ENCODE measurements at places on chromosomes 5 and 9.

- DNase-seq, result no peak
Measured at GRCh38 chr5:79985288-79985687, 5.8 kb downstream of the MTX3 start.

GRCh38 chr9:9924376-9924775 is 688.4 kb downstream of the PTPRD start:
- DNase-seq, result no peak

GRCh38 chr5:40278881-40279280 is 400.8 kb upstream of the PTGER4 start:
- DNase-seq, result no peak

DNA sequence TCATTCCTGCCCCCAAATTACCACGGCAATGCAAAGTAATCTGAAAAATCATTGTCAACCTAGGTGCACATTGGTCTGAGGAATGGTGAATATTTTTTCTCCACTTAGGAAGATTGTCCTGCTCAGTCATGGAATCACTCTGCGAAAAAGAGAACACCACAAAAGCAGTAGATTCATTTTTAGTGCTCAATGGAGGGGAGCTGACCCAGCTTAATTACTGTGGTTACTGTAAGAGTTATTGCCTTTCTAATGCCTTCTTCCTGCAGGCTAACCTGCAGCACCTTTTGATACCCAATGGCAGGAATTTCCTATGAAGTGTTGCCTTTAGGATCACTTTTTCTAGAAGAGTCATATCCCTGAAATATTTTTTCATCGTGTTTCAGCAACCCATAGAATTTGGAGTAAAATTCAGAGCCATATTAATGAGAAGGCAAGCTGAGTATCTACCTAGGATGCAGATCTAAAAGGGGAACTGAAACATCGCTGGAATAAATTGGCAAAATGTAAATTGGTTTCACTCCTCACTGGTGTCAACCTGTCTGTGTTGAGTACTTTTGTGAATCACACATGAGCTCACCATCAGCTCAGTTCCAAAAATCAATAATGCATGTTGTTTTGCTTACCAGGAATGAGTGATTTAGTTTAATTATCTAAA is 464.5 kb downstream of the CSNK1G3 start:
- DNase-seq, result no peak

GRCh38 chr9:100401042-100401441 is 25.9 kb upstream of the MSANTD3 start:
- DNase-seq, result no peak

GRCh38 chr9:105309531-105309931 is 65.1 kb downstream of the SLC44A1 start:
- DNase-seq, result peak; percentile 70

DNA sequence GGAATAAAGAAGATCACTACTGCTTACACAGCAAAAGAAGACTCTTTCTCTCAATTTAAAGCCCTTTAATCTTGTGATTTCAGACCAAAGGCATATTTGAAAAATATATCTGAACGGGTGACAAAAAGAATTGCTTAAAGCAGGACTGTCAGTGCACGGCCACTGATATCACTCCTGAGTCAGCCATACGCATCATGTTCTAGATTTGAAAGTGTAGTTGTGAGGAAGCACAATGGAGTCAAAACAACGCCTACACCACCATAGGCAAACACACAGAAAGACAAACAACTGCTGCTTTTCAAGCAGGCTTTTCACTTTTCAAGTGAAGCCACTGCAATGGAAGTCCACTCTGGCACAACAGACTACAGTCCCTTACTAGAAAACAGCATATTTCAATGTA is 141.7 kb downstream of the AUH start:
- no peak for DNase-seq

GRCh38 chr5:131316026-131316425 is 52.2 kb downstream of the CDC42SE2 start:
- DNase-seq, result no peak

DNA sequence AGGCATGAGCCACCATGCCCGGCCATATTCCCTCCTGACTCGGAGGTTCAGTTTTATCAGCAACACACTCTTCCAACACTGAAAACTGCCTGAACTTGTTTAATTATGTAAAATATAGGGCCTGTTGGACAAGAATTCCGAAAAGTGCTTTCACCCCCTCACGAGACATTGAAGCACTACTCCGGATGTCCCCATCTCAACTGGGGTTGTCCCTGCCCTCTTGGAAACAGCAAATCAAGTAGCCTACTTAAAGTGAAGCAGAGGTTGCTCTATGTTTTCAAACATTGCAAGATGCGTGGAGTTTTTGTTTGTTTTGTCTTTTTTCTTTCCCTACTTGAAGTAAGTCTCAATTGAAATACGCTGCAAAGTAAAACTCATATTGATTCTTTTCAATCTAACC is 7.6 kb downstream of the PTGER4 start:
- no peak for DNase-seq

- DNase-seq, result no peak
Measured at GRCh38 chr5:164487939-164488338, 982.5 kb downstream of the MAT2B start.

- no peak for DNase-seq
Measured at GRCh38 chr5:45623832-45624231, 72.3 kb downstream of the HCN1 start.

GRCh38 chr9:80866576-80867227 is 822.6 kb downstream of the TLE1 start:
- no peak for DNase-seq

DNA sequence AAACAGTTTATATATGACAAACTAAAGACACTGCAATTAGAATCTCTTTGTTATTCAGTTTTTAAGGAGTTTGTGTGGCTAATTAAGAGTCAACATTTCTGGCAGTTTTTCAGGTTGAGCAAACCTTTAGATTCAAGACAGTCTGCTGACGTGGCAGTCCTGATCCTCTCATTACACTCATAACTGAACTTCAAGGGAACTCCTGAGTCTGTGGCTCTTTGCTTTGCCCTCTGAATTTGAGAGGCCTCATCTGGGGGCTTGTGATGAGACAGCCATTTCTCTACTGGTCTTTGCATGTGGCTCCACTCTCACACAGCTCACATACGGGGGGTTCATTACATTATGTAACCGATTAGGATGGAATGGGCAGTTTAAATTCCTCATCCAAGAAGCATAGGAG is 182.9 kb upstream of the MEF2C start:
- DNase-seq, result no peak

- no peak for DNase-seq
Measured at GRCh38 chr5:94595281-94595840, 23.0 kb downstream of the KIAA0825 start.

DNA sequence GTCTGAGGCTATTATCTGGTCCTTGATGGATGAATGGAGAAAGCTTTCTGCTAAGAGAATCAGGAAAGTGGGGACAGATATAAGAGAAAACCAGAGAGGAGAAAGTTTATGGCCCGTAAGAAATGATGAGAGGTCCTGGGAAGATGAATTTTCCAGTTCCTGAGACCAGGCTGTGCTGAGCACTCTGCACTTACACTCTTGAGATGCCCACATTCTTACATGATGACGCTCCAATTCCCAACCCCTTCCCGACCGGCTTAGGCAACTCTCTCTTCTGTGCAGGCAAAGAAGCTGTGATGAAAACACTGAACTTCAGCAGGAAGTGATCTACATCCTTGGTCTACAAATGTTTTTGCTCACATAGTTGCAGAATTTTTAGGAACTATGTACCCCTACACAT is 417.0 kb downstream of the ARHGEF28 start:
- no peak for DNase-seq

- DNase-seq, result no peak
Measured at GRCh38 chr5:141729387-141730006, 47.5 kb upstream of the ARAP3 start.

DNA sequence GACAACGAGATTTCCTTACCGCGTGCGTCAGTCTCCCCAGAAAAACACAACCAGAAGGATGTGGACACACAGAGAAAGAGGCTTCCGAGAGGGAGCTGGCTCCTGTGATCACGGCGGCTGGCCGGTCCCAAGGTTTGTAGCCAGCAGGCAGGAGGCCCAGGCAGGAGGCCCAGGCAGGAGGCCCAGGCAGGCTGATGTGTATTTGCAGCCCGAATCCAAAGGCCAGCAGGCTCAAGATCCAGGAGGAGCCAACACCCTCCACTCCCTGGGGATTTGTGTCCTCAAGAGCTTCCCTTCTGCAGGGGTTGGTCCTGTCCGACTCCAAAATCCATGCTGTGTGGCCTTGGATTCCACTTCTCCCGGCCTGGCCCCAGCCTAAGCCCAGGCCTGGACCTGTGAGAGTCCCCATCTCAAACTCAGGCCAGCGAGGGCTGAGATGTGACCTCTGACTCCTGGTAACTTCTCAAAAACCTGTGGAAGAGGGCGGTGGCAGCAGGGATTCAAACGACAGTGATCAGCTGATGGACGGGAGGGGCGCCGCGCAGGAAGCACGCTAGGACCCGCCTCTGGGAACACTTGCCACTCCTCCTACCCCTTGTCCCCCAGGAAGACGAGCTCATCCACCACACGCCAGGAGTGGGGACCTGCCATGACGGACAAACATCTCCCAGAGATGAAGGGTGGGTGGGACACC is 75.0 kb upstream of the PPP1R26 start:
- DNase-seq, result no peak

- no peak for DNase-seq
Measured at GRCh38 chr9:138069731-138070456, 192.3 kb downstream of the CACNA1B start.

DNA sequence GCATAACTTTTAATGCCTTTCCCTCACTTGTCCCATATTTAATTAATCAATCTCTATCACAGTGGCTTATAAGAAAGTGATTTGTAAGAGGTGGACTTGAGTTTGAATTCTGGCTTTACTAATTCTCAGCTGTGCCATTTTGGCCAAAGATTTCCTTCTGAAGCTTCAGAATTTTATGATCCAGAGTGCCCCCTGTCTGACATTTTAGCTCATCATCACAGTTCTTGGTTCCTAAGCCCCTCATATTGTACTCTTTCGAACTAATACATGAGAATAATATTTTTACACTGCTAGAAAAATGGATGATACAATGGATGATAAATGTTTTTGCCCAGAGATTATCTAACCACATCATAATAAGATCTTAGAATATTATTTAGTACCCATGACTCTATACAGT is 1014.1 kb downstream of the PTPRD start:
- DNase-seq, result no peak

GRCh38 chr5:6830643-6831239 is 117.5 kb downstream of the TENT4A start:
- no peak for DNase-seq

DNA sequence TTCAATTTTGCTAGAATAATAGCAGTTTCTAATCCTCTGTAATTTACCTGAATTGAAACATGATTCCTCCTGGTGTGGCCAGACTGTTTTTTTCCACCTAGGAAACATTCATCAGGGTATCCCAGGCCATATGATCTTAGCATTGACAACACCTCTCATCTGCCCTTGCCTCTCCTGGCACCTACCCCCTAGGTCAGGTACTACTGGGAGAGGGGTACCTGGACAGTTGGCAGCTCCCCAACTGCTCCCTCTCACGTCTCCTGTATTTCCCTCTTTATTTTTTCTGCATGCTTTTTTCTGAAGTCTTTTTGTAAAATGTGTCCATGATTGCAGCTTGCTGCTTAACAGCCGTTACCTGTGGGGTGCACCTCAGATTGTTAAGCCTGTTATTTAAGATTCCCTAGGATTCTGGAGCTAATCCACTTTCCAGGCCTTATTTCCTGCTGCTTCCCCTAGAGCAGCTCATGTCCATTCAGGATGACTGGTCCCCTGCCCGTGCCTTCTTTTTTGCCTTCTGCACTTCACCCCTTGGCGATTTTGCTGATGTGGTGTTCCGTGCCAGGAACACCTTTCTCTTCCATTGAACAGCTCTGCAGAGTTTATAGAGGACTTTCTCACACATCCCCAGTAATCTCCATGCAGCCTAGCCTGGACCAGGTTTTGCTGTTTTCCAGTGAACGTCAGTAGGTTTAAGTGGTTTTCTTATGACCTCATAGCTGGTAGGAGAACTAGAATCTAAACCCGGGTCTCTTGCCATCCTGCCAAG is 33.6 kb downstream of the SNX30 start:
- peak; percentile 35 for DNase-seq

DNA sequence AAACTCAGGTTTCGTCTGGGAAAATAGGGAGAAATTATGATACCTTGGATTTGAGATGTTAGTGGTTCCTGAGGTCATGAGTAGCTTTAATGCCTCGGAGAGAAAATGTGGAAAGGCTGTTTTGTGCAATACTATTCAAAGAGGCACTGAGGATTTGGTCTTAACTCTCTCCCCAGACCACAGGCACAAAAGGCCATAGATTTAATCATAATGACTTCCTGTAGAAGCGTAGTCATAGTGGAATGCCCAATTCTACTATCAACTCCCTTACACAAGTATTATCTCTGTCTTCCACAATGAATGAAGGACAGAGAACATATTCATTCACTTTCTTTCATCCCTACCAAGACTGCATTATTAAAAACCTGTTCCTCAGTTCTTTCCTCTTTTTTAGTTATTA is 153.0 kb upstream of the FTMT start:
- no peak for DNase-seq

- DNase-seq, result no peak
Measured at GRCh38 chr9:36664806-36665205, 92.1 kb downstream of the MELK start.

DNA sequence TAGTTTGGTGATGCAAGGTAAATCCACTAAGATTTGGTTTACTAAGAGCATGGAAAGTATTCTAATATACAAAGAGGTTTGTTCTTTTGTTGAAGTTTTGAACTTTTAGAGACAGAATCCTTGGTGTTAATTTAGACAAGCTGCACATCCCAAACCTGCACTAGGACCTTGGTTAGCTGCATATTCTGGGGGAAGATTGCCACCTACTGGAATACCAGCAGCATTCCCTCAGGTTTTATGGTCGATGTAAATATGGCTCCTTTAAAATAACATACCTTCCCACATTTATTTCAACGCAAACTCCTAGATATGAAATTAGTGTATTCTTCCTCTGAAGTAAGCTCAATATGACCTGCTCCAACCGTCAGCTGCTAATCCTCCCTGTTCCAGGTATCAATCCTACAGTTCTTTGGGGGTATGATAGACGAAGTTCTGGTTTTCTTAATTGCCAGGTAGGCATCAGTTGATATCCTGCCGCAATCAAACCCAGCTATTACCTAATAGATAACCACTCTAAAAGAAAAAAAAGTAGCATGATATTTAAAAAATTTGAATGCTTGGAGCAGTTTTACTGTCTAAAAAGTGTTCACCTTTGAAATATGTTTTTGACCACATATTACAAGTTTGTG is 624.1 kb downstream of the ISL1 start:
- peak; percentile 65 for DNase-seq

GRCh38 chr5:103706939-103707682 is 144.5 kb upstream of the NUDT12 start:
- DNase-seq, result no peak

DNA sequence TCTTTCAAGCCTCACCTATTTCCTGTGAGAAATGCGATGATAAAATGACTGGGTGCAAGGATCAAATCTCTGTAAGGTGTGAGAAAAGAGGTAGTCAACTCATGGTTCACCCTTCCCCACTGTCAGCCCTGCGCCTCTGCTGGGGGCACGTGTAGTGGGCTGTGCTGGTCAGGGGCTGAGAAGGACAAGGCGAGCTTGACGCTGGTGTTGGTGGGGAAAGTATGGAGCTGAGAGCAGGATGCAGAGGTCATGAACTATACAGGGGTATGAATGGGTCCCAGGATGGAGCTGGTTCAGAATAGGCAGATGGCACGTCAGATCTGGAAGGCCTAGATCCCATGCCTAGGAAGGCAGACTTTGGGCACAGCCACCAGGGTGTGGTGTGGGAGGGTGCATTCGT is 20.6 kb downstream of the PITX1 start:
- DNase-seq, result no peak

GRCh38 chr5:12695651-12696050 is 791.4 kb upstream of the CTNND2 start:
- DNase-seq, result no peak

- DNase-seq, result no peak
Measured at GRCh38 chr5:102154291-102154690, 141.8 kb downstream of the SLCO4C1 start.

Measured in SJCRH30 (cell line).